ENCODE measurements at places on chromosomes 6 and 20.

DNA sequence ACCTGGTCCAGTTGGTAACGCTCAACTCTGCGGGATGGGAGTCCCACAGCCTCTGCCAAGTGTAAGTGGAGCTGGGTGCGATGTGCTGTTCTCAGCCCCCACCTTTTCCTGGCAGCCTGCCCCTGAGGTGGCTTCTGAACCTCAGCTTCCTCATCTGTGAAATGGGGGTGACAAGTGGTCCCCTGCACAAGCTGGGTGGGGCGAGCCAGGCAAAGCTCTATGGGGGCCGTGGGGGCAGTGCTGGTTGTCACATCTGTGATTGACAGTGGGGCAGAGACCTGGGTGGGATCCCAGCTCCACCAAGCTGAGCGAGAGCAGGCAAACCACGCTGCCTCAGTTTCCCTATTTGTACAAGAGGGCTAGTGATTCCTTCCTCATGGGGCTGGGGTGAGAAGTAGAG, 162.6 kb downstream of the SYCP2 start:
- DNase-seq = no peak

- peak; percentile 45 for DNase-seq
Measured at GRCh38 chr6:219641-220198, 72.6 kb upstream of the DUSP22 start.

DNA sequence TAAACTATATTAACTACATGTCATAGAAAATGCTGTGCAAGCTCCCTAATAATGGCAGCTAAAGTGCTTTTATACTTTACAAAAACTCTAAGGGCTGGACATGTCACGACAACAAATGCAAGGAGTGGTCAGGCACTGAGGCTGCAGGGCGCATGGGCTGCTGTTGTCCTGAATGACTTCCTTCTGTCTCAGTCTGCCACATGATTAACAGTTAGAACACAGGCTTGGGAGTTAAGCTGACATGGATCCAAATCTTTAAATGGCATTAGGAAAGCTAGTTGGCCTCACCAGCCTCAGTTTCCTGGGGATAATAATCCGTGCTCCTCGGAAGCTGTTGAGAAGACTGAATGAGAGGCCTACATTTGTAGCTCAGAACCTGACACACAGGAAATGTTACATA, 57.4 kb downstream of the PREP start:
- no peak for DNase-seq

- DNase-seq = no peak
Measured at GRCh38 chr6:20696676-20697075, 162.4 kb downstream of the CDKAL1 start.

DNA sequence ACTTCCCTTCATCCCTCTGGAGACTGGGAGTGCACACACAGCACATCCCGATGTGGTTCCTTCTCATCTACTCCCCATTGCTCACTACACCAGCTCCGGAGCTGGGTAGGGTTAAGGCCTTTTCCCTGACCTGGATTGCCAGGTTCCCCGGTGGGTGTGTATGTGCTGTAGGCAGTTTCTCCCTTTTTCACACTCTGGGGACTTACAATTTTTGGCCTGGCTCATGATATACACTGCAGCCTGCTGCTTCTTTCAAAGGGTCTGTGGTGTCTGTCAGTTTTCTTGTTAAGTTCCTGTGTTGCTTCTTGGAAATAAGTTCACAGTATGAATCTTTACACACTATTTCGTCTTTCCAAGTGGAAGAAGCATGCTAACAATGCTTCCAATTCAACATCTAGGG, 405.5 kb downstream of the UTRN start:
- DNase-seq = no peak

DNA sequence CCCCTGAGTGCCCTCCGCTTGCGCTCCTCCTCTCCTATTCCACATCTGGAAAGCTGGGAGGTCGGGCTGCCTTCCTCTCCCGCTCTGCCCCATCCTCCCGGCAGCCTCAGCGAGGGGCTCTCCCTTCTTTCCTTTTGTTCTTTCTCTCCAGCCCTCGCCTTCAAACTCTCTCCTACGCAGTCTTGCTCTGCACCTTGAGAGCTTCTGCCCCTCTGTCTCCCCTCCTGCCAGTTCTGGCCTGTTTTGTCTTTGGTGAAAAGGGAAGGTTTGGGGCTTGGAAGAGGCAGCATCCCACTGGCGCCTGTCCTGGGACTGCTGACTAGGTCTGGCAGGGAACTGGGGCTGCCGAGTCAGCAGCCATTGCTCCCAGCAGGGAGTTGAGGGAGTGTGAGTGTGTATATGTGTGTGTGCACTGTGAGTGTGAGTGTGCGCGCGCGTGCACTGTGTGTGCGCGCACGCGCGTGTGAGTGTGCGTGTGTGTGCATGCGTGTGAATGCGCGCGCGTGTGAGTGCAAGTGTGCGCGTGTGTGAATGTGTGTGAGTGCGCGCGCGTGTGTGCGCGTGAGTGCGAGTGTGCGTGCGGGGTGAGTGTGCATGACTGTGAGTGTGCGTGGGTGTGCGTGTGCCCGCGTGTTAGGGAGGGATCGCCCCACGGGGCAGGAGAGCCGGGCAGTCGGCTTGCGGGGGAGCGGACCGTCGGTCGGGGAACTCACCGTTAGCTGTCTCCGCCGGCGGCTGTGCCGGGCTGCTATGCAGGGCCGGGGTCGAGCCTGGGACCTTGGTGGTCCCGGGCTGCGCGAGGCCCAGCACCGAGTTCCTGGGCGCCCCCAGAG, 523 bp downstream of the CPXM1 start:
- DNase-seq = peak; percentile 8

GRCh38 chr20:53502820-53503219, 90.8 kb downstream of the ZNF217 start:
- DNase-seq = no peak

- DNase-seq = no peak
Measured at GRCh38 chr6:50837589-50838445, 19.1 kb downstream of the TFAP2B start.

DNA sequence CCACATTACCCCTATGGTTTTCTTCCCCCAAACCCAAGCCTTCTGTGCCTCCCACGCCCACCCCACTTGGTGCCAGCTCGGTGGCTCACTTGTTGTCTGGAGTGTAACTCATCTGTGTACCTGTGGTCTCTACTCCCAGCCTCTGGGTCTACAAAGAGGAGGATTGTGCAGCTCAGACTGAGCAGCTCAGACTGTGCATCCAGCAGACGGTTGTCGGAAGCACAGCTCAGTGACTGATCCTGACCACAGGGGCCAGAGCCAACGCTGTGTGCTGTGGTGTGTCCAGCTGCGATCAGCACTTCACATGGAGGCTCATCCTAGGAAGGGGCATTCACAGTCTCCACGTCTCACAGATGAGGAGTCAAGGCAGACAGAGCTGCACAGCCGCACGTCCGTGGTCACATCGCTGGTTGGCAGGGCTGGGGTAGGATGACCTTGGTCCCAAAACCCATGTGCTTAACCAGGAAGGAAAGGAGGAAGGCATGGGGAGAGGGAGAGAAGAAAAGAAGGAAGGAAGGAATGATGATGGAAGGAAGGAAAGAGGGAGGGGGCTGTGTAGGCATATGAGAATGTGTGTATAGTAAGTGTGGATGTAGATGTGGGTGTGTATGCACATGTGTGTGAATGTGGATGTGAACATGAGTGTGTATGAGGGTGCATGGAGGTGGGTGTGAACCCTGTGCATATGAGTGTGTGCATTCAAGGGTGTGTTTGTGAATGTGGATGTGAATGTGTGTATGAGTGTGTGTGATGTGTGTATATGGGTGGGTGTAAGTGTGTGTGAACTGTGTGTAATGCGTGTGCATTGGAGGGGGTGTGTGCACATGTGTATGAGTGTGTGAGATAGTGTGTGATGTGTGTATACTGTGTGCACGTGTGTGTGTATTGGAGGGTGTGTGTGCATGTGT, 28.2 kb upstream of the STX16 start:
- DNase-seq = no peak

DNA sequence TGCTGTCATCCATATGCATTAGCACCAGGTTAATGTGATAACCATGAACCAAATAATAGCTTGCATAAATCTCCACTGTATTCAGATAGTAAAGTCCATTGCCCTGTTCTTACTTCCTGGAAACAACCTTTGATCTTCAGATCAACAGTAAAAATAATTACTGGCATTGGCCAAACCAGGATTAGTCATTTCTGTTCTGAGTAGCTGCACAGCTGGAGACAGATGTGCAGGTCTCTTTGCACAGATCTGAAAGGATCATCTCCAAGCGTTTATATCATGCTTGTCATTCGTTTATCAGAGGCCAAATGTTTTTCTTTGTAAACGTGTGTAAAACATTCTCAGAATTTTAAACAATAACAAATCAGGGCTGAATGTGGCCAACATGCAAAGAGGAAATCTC, 134.4 kb upstream of the HMGCLL1 start:
- no peak for DNase-seq

- no peak for DNase-seq
Measured at GRCh38 chr6:5981126-5982026, 25.3 kb downstream of the NRN1 start.

DNA sequence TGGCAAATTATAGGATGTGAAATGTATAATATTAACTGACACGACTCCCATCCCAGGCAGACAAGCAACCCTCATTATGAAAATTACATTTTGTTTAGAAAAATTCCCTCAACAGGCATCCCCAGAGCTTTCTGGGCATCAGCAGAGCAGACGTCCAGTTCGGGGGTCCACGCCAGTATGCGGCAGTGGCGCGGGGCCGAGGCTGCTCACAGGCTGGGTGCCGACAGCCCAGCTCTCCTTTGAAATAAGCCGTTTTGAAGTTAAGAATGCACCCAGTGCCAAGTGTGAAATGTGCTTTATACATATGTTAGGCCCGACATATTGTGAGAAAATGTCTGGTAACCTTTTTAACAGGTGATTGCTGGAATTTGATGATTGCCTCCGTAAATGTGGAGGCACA, 50.4 kb downstream of the RPP40 start:
- DNase-seq = no peak

GRCh38 chr20:54456423-54456822, 19.0 kb upstream of the DOK5 start:
- DNase-seq = peak; percentile 48

DNA sequence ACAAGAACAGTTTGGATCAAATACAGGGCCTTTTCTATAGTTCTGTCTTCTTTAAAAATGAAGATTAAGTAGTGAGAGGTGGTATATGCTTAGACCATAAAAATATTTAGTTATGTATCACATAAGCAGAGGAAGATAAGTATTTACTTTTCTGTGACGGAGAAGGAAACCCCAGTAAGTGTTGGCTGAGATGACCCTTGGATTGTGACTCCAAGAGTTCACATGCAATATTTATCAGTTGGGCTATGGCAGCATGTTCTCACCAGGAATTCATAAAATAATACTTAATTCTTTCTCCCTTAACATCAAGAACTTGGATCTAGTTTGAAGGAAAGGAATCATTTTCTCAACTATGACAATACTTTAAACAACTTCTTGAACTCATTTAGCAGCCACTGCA, 98.4 kb upstream of the TBX18 start:
- no peak for DNase-seq

GRCh38 chr6:124870611-124871459, 91.4 kb upstream of the RNF217 start:
- no peak for DNase-seq

- DNase-seq = no peak
Measured at GRCh38 chr6:36337814-36338213, 1.1 kb upstream of the BNIP5 start.

GRCh38 chr6:157137501-157137900, 185.8 kb downstream of the TMEM242 start:
- DNase-seq = no peak

DNA sequence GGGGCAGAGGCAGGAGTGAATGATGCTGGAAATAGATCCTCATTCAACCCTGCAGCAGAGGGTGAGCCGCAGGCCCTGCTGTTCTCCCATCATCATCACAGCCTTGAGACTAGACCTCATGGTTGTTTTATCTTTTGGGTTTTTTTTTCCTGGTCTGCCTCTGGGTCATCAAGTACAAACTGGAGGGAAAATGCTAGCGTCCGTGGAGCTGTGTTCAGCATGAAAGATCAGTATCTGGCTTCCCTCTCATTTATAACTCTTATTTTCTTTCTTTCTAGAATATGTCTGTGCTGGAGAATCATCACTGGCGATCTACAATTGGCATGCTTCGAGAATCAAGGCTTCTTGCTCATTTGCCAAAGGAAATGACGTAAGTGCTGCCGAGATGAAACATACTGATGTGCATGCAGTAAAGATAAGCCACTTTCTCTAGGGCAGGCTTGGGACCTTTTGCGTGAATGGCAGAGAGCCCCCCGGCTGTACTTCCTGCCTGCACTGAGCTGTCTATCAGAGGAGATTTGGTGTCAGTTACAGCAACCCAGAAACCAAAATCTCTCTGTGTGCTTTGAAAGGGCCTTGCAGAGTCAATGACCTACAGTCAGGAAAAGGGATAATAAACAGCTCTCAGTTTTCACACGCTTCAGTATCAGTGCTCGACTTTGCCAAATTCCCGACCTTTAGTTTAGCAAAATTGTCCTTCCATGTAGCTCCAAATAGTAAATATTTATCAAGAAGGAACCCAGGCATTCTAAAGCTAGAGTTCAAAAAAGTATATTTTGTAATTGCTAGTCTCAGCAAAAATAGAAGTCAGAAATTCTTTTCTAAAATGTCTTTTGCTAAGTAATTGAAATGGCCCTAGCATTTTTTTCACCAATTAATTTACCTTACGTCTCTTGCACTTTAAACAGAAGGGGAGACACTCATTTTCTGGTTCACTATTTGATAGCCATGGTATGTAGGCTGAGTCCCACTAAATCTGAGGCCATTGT, 76.3 kb downstream of the MTFR2 start:
- no peak for DNase-seq

DNA sequence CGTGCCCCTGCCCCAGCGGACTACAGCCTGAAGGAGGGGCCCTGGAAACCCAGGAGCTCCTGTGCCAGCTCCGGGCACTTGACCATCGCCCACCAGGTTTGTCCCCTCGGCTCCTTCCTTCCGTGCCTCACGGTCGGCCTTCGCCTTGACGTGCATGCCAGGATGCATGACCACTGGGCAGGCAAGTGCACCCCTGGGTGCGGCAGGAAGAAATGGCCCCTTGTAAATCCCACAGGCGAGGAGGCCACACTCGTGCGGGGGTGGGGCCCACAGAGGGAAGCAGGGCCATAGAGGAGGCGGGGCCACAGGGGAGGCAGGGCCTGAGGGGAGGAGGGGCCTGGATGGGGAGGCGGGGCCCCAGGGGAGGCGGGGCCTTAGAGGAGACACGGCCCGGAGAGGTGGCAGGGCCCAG, 81.7 kb downstream of the YTHDF1 start:
- no peak for DNase-seq

DNA sequence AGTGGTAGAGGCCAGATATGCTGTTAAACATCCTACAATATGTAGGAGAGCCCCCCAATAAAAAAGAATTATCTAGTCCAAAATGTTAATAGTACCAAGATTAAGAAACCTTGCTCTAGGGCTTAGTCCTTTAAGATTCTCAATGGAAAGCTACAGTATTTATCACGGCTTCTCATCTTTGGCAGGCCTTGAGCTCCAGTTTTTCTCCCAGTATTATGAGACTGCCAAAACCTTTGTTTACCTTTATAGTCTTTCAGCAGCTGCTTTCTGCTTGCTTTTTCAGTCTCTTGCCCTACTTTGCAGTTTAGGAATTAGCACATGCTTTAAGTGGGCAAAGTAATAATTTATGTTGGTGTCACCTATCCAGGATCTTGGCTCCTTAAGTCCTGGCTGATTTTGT, 59.7 kb downstream of the NHLRC1 start:
- no peak for DNase-seq

GRCh38 chr6:31687321-31687720, 6.5 kb upstream of the LY6G5C start:
- DNase-seq = no peak
